A549 treated with CORT108297 at 1 μM for 4 hours (cell line): ENCODE measurements at places on chromosomes 6 and 20. TPM values are rescaled to one million over a fixed set of nuclear protein-coding genes. Genes with fewer than 3 reads are reported as not detected.

SLC26A8 gene
- total RNA-seq = not detected in 5 replicates

LY6G6D gene
- total RNA-seq = not detected in 5 replicates

MYH7B gene
- total RNA-seq = 0.03 to 0.15 TPM (median 0.14 TPM) in 4 of 5 replicates, not detected in the other

TASP1 gene
- 7.8 to 11.8 TPM (median 10.4 TPM) in 5 replicates for total RNA-seq

SLC17A5 gene
- total RNA-seq = 10.1 to 11.6 TPM (median 11.0 TPM) in 5 replicates

HEBP2 gene
- 16.0 to 37.1 TPM (median 36.2 TPM) in 5 replicates for total RNA-seq

CDSN gene
- 0.03 TPM in 1 of 5 replicates, not detected in the others for total RNA-seq

PCMTD2 gene
- 7.7 to 13.9 TPM (median 11.9 TPM) in 5 replicates for total RNA-seq

VGLL2 gene
- not detected in 5 replicates for total RNA-seq

SOX4 gene
- 10.3 to 16.1 TPM (median 12.1 TPM) in 5 replicates for total RNA-seq

FNDC11 gene
- total RNA-seq = 0.13 to 0.38 TPM (median 0.17 TPM) in 5 replicates

RIOK1 gene
- 11.2 to 14.3 TPM (median 11.6 TPM) in 5 replicates for total RNA-seq

RCAN2 gene
- total RNA-seq = not detected in 5 replicates
